ENCODE measurements at places on chromosomes 5 and 9.

DNA sequence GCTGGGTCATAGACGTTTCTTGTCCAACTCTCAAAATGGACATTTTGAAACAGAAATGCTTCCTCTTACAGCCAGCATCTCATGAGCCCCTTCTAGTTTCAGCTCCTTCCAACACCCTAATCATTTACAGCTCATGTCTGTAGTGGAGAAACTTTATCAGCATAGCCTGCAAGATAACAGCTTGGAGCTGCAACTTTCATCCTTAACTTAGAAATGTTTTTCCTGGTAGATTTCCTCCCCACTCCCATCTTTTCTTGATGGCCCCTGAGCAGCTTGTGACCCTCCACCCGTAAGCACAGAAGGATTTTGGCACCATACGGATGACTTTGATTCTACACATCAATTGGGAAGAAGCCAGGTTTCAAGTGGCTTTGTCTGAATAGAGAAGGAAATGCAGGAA, 53.5 kb upstream of the TGFBR1 start:
- DNase-seq = no peak

DNA sequence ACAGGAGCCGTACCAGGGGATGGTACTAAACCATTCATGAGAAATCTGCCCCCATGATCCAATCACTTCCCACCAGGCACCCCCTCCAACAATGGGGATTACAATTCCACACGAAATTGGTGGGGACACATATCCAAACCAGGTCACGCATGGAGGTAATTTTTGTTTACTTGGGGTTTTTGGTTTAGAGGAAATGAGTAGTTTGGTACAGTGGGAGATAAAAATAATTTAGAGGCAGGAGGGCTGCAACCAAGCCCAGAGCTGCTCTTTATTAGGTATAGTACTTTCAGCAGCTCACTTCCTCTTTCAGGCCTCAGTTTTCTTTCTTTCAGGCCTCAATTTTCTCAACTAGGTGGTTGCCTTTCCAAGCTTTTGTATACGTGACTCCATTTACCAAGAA, 23.2 kb downstream of the PRUNE2 start:
- no peak for DNase-seq

GRCh38 chr5:87785554-87786335, 373.0 kb upstream of the CCNH start:
- DNase-seq = no peak

- DNase-seq = no peak
Observed at GRCh38 chr5:72812488-72812887, 4.0 kb upstream of the TNPO1 start.

GRCh38 chr5:78362220-78362619, 1.8 kb downstream of the SCAMP1 start:
- DNase-seq = no peak

- no peak for DNase-seq
Observed at GRCh38 chr5:52564587-52564986, 223.1 kb upstream of the ITGA1 start.

GRCh38 chr5:143258559-143259253, 144.8 kb downstream of the NR3C1 start:
- no peak for DNase-seq

DNA sequence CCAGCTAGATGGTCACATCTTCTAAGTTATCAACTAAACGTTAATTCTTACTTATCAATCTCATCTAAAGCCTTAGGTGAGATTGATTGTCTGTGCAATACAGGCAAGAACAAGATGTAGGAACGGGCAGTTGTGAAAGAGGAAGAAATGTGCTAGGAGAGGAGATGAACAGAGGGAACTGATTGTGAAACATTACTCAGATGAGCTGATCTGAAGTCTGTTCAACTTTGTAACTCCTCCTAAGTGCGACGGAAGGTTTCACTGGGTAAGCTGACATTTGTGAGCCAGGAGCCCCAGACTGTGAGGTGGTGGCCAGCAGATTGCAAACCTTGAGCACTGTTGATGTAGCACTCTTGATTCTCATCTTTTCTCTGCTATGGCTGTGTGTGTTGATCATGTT, 204.1 kb downstream of the CD180 start:
- DNase-seq = no peak

DNA sequence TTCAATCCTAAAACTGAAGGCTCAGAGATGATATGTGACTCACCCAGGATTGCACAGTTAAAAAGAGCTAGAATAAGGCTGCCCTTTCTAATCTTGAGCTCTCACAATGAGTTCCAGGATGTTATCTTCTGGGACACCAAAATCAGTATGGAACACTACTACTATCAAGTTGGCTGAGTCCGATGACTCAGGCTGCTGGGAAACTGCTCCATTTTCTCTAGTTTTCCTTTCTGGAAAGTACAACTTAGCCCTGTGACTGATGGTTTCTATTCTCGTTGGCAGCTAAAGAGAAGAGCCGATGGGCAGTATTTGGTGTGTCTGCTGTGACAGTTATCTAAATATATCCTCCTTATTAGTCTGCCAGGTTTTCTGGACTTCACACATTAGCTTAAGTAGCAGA, 37.9 kb upstream of the DPYSL3 start:
- DNase-seq = no peak

DNA sequence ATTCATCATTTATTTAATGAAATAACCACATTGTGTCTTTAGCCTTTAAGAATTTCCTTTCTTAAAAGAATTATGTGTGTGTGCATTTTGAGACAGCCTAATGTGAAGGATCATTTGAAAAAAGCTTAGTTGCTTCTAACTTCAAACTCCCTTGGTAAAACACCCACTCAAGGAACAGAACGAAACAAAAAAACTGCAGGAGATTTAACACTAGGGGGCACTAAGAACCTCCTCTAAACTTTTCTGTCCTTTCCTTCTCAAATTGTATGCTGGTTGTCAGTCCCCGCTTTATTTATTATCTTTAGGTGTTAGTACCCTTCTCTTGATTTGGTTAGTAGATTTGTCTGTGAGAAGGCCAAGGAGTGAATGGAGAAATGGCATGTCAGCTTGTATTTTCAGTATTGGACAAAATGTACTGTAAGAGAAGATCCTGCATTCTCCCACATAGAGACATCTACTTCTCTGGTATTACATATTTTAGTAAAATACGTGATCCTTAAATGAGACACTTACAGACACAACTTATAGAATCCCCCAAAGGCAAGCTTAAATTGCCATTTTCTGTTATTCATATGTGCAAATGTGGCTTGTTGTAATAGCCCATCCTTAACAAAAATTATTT, 229.7 kb downstream of the MRPS30 start:
- no peak for DNase-seq

GRCh38 chr5:77683171-77683732, 44.7 kb upstream of the OTP start:
- no peak for DNase-seq

DNA sequence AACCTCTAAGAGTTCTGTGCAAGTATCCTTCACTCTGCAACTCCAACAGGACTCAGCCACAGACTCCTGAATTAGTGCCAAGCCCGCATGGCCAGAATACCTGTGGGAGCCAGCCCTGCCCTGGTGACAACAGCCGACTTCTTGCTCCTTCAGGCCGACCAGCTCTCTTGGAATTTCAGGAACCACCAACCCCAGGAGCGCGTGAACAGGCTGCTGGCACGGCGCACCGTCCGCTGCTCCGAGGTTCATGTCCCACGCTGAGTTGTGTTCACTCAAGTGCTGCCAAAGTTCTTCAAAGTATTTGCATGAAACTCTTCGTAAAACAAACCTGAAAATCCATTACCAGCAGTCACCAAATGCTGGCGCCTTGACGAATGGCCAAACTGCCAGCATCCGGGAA, 232.8 kb downstream of the NR2F1-AS1 start:
- no peak for DNase-seq

DNA sequence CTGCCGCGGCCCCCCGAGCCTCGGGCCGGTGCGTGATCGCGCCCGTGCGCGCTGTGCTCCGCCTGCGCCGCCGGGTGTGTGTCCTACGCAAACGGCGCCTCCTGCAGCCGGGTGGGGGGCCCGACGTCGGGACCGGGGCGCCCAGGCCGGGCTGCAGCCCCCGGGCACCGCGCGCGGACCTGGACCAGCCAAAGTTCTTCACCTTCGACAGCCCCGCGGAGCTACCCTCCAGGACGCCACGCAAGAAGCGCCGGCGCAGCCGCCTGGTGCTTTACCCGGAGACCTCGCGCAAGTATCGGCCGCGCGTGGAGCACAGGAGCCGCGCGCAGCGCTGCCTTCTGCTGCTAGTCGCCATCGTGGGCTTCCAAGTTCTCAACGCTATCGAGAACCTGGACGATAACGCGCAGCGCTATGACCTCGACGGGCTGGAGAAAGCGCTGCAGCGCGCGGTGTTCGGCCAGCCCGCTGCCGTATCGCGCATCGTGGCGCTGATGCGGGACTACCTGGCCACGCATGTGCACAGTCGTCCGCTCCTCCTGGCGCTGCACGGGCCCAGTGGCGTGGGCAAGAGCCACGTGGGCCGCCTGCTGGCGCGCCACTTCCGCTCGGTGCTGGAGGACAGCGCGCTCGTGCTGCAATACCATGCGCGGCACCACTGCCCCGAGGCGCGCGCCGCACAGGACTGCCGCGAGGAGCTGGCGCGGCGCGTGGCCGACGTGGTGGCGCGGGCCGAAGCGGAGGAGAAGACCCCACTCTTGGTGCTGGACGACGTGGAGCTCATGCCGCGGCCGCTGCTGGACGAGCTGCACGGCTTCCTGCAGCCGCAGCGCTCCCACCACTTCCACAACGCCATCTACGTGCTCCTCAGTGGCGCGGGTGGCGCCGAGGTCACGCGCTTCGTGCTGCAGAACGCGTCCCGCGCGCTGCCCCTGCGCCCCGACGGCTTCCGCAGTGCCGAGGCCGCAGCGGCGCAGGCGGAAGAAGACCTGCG, 1.5 kb downstream of the TOR4A start:
- DNase-seq = no peak

DNA sequence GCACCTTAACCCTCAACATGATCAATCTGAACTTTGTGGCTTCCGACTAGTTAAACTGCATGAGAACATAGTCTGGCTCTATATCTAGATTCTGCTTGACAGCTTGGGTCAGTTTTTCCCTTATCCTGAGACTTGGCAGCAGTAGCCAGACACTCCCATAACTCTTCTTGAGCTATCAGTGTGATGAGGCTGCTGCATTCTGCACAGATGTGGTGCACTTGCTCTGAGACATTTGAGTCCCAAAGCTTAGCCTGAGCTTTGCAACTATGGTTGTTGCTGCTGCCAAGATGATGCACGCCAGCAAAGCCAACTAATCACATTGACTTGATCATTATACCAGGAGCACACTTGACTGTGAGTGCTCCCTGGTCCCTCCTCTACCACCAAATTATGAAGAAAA, 36.2 kb downstream of the MOCS2 start:
- no peak for DNase-seq

DNA sequence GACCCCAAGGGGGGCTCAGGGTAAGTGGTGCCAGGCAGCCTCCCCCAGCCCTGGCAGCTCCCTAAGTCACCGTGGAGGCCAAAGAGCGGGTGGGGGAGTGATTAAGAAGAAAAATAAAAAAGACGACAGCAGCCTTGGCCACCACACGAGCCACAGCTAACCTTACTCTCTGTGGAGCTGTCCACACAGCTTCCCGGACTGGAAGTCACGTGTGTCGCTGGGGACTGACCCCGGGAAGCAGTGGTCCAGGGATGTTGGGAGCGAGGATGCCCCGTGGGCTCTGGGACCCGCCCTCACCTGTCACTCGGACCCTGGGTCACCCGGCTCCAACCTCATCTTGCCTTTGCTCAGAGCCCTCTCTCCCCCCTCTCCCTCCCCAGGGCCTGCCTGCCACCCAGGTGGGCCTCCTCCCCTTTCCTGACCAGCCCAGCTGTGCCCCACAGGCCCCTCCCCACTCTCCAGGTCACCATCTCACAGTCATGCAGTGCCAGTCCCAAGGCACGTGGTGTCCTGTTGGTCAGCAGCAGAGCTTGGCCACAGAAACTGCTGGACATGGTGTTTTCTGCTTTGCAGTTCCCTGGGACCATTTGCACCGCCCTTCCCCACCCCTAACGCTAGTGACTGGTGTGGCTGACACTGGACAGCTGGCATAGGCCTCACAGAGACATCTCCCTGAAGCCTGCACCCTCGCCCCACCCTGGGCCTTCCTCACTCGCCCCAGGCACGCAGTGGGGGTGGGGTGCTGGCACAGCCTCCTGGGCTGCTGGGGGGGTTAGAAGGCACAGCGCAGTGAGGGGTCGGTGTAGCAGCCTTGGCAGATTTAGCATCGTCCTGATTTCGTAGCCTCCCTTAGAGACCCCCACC, 9.8 kb upstream of the EXOC3 start:
- no peak for DNase-seq

GRCh38 chr5:142783601-142784341, 13.6 kb downstream of the ARHGAP26 start:
- no peak for DNase-seq

GRCh38 chr9:79574781-79575180, 3.0 kb downstream of the TLE4 start:
- no peak for DNase-seq

DNA sequence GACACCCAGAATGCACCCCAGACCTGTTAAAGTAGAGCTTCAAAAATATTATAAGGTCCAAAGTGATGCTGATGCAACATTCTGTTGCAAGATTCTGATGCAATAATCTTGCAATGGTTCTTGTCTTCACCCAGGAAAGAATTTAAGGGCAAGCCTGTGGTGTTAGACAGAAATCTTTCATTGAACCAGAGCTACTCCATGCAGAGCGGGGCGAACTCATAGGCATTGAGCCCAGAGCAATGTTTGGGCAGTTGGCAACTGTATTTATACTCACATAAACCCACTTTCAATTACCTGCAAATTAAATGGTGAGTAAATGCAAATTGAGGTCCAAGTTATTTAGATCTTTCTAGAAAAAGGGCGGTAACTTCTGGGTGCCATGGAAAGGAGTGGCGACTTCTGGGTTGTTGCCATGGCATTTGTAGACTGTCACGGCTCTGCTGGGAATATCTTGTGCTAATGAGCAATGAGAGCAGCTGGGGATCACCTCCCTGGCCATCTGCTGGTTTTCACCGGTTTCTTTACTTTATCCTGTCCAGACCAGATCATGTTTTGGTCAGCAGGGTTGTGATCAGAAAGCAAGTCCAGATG, 163.4 kb downstream of the ICE1 start:
- DNase-seq = no peak
